ENCODE measurements at places on chromosomes 7 and 10. TPM values are rescaled to one million over a fixed set of nuclear protein-coding genes. Genes with fewer than 3 reads are reported as not detected.

The CPA2 gene
- not detected for total RNA-seq

The CYP3A4 gene
- total RNA-seq = not detected

The DTX2 gene
- total RNA-seq = 3.0 TPM

The FBXO24 gene
- 0.56 TPM for total RNA-seq

The CYP2C8 gene
- not detected for total RNA-seq

The UPK3B gene
- total RNA-seq = 0.19 TPM

The ZNF425 gene
- total RNA-seq = 2.8 TPM

The NANOS1 gene
- total RNA-seq = 1.2 TPM

The FRMPD2 gene
- not detected for total RNA-seq

The CARD11 gene
- 0.13 TPM for total RNA-seq

The TSPAN13 gene
- 1.6 TPM for total RNA-seq

The PIK3AP1 gene
- under 0.01 TPM for total RNA-seq

The GRM3 gene
- not detected for total RNA-seq

The C7orf25 gene
- 6.1 TPM for total RNA-seq

The HABP2 gene
- total RNA-seq = not detected

The LIPK gene
- total RNA-seq = not detected

The BMPER gene
- total RNA-seq = 5.9 TPM
